ENCODE measurements at places on chromosomes 2 and 18. TPM values are rescaled to one million over a fixed set of nuclear protein-coding genes. Genes with fewer than 3 reads are reported as not detected.

Gene TOGARAM2
- 0.69 TPM for total RNA-seq

Gene NPHP1
- total RNA-seq = 3.2 TPM

- DNase-seq = no peak
Observed at GRCh38 chr2:58484221-58484620, 243.1 kb upstream of the FANCL start.

DNA sequence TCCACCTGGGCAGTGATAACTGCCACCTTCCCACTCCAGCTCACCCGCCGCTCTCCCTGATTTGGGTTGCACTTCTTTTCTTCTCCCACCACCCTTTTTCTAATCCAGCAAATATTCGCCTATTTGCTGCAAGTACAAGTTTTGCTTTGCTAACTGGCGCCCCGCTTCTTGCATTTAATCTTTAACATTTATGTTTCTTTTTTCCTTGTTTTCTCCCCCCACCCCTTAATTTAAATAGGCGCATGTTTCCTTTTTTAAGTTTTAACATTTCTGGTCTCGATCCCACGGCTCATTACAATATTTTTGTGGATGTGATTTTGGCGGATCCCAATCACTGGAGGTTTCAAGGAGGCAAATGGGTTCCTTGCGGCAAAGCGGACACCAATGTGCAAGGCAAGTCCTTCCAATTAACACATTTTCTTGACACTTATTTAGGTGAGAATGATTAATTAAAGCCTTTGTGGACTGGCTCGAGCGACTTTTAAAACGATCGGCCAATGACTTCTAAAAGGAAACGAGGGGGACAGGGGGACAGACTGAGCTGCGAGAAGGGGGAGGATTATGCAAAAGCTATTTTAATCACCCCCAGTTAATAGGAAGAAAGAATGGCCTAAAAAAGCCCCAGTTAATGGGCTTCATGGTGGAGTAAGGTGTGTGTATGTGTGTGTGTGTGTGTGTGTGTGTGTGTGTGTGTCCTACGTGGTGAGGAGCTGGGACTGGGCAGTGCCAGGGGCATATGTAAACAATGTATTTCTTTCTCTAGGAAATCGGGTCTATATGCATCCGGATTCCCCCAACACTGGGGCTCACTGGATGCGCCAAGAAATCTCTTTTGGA, 1.6 kb downstream of the TBR1 start:
- DNase-seq = no peak

- no peak for DNase-seq
Observed at GRCh38 chr18:35131387-35132020, 90.3 kb downstream of the MAPRE2 start.

DNA sequence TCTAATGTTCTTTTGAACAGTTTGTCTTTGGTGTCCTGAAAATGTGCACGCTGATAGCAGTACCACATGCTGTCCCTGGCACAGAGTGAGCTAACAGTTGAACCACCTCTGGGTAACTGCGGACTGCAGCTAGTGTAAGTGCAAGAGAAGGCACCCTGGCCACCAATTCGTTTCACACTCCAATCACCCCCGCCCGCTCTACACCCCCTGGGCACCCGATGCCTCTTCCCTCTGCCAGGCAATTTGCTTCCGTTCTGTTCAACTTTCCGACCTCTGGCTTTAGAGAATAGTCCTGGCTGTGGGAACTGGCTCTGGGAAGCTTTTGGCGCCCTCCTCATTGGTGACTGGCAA, 1.4 kb downstream of the DOCK10 start:
- DNase-seq = no peak

- no peak for DNase-seq
Observed at GRCh38 chr18:12779456-12779855, 76.6 kb downstream of the PSMG2 start.

Gene PID1
- 17.5 TPM for total RNA-seq

GRCh38 chr18:3598581-3598980, 148.6 kb downstream of the TGIF1 start:
- no peak for DNase-seq

DNA sequence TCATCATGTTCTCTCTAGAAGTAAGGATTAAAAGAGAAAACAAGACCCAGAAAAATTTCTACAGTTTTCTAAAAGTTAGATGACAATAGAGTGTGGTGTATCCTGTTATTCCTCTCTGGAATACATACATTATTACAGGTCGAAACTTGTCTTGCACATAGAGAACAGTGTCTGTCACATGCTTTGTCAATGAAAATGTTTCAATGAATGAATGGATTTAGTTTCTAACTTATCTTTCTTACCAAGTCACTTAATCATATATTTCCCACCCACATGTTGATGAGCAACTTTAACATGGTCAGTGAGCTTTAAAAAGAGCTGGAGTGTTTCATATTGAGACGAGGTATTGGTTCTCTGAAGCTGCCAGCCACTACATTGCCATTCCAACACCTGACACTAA, 4.3 kb downstream of the DSG4 start:
- DNase-seq = no peak

DNA sequence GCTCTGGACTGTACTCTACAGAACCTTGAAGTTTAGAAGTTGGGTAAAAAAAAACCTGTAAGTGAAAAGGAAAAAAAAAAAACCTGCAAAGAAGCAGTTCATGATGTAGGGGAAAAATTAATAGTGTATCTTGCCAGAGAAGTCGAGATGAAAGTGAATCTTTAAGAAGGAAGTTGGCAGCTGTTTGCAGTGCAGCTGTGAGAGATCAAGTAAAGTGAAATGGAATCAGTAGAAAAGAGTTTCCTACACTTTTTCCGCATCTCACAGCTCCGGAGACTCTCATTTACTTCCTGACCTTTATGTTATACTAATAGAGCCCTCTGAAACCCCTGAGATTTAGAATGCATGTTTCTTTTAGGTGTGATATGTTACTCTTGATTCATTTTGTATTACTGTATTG, 19.2 kb downstream of the RNMT start:
- peak; percentile 10 for DNase-seq

DNA sequence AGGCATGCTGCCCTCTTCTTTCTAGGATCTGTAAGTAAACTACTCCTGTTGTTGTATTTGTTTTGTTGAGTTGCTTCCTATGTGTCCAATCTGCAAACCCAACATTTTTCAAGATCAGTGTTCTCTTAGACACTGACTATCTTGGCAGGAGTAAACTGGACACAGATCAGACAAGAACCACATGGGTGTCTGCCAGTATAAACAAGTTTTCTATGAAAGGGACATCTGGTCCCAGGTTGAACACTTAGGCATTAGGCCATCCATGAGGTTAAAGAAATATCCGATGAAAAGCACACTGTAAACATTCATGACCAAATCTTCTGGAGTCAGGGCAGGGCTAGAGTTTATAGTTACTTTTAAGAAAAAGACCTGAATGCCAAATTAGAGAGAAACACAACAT, 441.8 kb downstream of the NYAP2 start:
- no peak for DNase-seq

GRCh38 chr2:230713331-230714135, 891 bp downstream of the CAB39 start:
- no peak for DNase-seq

Gene AFF3
- total RNA-seq = 8.1 TPM

Gene ZNF396
- total RNA-seq = 1.6 TPM

DNA sequence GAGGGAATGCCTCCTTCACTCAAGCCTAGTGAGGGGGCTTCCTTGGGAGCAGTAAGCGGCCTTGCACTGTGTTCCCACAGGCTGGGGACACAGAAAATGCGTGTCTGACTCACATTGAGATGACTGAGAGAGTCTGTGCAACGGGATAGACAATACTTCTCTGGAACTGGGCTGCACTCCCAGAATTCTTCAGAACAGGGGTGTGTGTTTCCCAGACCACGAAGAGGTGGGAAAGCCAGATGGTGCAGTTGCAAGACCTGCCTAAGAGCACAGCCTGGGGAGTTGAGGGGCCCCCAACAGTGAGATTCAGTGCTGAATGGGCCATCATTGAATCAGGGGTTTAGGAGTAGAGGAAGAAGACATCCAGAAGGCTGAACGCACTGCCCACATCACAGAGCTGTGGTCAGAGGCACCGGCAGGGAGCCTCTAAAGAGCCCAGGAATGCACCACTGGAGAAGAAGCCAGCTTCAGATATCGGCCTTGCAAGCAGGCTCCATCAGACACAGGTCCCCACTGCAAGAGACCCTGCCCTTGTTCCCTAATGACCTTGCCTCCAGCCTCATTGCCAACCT, 36.6 kb upstream of the MRPL19 start:
- DNase-seq = no peak

Gene TXNDC2
- not detected for total RNA-seq

Gene UGGT1
- 30.9 TPM for total RNA-seq

DNA sequence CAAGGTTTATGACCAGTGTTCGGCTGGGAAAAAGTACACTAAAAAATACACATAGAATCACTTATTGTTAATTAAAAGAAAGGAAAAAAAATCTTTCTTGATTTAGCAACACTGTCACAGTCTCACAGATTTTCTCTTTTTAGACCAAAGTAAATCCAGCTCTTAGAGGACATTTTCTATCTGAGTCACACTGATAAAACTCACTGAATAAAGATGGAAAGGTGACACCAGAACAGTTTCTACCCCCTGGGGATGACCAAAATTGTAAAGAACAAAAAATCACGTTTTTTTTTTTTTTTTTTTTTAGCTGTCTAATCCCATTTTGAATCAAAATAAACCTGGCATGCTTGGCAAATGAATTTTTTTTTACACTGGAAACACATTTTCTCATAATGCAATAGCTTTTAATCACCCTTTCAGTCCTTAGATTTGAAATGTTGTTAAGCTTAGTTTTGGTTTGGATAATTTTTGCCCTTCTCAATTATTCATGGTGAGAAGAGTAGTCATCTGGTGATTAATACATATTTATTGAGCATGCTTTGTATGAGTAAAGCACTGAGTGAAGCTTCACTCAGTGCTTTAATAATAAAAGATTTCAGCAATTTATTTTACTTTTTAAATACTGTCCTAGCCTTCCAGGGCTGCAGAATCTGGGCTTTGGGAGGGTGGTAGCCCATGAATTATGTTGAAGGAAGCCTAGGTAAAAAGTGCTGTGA, 886.3 kb downstream of the SLC4A3 start:
- DNase-seq = no peak

- no peak for DNase-seq
Observed at GRCh38 chr2:10329880-10330699, 27.4 kb downstream of the HPCAL1 start.

DNA sequence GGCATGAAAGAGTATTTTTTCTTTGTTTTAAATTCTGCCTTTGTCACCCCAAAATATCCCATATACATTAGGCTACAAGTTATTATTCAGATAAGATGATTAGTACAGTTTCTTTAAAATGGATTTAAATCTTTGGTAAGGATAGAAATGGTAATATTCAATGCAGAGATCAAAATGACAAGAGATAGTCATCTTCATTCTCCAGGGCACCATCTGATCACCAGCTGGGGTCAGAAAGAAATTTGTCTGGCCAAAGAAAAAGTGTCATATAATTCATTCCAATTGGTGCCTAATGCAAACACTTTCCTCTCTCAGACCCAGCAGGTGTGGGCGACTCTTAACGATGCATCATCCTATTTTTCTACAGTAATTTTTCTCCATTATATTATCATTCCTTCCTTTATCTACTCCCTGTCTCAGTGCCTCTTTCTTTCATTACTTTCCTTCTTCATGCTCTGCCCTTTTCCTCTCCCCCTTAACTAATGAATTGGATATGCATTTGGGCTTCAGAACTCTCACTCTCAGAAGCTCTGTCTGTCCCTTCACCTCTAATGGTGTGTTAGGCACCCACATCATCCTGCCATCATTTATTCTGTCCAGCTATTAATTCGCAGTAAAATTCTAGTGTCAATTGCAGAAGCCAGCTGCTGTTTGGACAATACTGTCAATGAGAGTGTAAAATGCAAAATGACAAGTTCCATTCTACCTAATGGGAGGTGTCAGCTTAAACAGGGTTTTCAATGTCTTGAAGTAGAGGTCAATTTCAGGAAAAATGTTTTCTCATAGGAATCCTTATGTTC, 570.5 kb downstream of the TDRD15 start:
- DNase-seq = no peak

- DNase-seq = no peak
Observed at GRCh38 chr18:23921716-23922285, 92.8 kb upstream of the TTC39C start.

DNA sequence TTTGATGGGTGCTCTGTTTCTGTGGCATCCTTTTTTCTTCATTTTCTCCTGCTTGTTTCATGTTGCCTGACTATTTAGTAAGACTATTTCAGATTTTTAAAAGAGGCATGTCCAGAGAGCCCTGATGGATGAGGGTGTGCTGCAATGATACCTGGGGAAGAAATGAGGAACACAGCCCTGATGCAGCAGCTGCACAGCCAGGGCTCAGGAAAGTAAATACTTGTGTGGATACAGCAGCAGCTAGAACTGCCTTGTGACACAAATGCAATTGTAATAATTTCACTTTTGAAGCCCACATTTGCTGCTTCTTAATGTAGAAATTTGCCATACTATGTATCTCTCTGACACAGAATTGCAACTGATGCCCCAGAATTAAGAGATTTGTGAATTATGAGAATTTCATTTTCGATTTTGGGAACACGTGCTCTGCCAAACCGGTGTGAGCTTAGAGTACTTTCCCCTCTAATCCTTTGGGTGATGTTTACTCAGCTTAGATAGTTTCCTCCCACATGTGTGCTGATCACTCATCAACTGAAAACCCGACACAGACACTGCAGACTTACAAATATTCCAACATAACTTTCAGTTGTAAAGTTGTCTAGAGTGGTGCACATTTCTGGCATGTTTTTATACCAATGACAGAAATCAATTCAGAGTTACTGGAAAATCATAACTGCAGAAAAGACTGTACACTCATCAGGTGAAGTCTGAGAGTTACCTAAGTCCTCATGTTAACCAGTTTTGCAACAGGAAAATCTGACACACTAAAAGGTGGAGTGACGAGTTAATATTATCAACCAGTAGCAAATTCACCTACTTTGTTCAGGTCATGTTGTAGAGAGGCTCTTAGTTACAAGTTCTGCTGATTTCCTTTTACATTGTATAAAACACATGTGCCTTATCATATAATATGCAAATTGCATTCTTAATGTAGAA, 383.4 kb downstream of the CBLN2 start:
- DNase-seq = peak; percentile 14

Gene RND3
- total RNA-seq = 92.8 TPM

Gene CCDC121
- 6.3 TPM for total RNA-seq

Gene BOLL
- total RNA-seq = 0.10 TPM

- no peak for DNase-seq
Observed at GRCh38 chr2:65298089-65298488, 70.5 kb downstream of the ACTR2 start.

Gene RAB31
- 31.1 TPM for total RNA-seq

Gene SPDYA
- total RNA-seq = 3.3 TPM

GRCh38 chr2:157672129-157672528, 43.5 kb upstream of the ACVR1C start:
- no peak for DNase-seq

DNA sequence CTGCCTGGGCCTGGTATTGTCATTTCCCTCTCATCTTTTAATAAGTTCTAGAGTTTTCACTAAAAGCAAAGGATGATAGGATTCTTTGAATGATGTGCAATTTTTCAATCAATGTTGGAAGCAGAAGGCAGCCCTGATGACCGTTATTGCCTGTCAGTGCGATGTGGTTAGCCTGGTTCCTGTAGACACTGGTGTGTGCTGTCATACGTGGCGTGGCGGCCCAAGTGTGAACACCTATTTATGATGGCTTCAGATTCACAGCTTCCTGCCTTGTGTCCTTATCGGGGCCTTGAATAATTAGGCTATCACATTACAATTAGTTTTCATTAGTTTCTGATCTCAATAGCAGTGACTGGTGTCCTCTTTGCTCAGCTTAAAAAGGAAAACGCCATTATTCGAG, 218.5 kb downstream of the TPGS2 start:
- no peak for DNase-seq

GRCh38 chr18:44788334-44788733, 107.6 kb downstream of the SETBP1 start:
- DNase-seq = no peak

GRCh38 chr2:234478121-234478858, 18.6 kb downstream of the ARL4C start:
- DNase-seq = no peak

Measured in skin of body (tissue), 3 donors.